ENCODE measurements at places on chromosomes 3 and 15.

DNA sequence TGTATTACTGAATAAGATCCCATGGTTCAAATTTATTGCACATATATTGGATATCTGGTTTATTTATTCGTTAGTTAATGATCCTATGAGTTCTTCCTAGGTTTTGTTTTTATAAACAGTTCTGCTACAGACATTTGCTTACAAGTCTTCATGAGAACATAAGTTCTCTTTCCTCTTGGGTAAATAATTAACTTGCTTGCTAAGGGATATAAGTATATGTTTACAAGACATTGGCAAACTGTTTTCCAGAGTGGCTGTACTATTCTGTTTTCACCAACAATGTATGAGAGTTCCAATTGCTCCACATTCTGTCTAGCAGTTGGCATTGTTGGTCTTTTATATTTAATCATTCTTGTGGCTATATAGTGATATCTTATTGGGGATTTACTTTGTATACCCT, 341.8 kb upstream of the GBE1 start:
- DNase-seq, result no peak

- no peak for DNase-seq
These were observed 10.7 kb downstream of the COPB2 start for GRCh38 chr3:139378587-139379241.

DNA sequence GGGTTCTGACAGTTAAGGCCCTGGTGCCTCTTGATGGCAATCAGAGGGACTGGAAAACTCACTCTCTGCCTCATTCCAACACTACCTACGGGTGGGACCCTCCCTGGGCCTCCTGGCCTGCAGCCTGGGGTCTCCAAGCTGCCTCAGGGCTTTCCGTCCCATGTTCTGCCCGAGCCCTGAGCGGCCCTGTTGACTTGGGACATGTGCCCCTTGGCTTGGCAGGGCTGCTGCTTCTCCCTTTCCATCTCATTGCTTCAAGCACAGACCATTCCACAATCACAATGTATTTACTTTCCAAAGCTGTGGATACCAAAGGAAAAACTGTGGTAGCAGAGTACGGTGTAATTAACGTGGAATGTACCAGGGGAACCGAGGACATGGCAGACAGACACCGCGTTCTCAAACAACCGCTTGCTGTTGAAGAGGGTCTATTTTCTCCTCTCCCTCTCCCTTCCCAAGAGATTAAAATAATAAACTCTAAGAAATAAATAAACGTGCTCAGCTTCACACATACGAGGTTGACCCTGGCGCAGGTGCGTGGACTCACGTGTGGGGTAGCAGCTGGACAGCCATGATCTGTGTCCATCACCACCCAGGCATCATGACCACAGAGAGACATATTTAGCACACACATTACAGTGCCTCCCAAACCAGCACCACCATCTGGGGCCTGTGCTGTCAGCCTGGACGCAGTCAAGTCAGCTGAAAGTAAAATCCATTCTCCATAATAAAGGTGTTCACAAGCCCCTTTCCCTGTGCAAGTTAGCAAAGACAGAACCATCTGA, 172.0 kb downstream of the XXYLT1 start:
- DNase-seq, result no peak

DNA sequence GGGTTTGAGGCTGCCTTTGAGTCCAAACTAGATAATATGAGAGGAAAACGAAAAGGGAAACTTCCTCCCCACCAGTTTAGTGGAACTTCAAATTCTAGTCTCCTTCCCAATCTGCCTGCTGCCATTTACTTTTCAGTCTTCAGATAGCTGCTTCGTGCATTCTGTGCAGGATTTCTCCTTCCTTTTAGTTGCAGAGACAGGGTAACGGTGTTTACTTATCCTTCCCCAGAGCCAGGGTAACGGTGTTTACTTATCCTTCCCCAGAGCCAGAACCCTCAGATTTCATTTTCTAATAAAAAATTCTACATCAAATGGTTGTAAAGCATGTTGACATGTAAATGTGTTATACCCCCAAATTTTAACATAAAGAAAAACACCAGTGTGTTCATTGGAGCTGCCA, 282.6 kb downstream of the VPS13C start:
- no peak for DNase-seq

DNA sequence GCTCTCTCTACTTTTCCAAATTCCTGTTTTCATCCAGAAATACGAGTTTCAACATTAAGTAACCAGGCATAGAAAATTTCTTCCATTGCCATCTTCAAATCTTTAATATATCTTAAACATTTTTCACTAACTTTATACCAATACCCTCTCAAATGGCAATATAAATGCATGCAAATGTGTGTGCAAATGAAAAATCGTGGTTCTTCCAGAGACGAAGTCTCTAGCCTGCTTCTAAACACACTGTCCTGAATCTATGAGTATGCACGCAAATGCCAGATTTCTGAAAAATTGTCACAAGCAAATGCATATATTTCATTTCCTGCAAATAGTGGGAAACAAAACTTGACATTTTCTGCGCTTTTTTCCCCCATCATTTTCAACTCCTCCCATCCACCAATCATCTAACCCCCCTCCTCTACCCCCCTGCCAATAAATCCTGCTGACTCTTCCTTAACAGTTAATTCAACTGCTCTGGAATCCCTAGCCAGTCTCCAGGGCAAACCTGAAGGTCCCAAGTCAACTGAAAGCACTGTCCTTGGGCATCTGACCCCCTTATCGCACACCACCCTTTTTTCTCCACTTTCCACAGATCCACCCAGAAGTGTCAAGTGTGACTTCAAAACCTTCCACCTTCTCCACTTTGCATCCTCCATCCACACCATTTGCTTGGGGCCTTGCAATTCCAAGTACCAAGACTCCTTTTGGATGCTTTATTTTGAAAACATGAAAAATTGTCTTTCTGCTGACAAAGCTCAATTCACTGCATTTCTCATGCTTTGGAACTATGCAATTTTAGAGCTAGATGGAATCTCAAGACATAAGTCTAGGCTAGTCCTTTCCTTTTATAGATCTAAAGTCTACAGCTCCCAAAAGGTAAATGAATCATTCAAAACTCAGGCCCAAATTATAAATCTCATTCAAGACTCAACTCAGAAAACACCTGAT, 144.7 kb downstream of the OSBPL10 start:
- no peak for DNase-seq

- DNase-seq, result no peak
These were observed 8.2 kb upstream of the ATP13A3 start for GRCh38 chr3:194494951-194495374.

DNA sequence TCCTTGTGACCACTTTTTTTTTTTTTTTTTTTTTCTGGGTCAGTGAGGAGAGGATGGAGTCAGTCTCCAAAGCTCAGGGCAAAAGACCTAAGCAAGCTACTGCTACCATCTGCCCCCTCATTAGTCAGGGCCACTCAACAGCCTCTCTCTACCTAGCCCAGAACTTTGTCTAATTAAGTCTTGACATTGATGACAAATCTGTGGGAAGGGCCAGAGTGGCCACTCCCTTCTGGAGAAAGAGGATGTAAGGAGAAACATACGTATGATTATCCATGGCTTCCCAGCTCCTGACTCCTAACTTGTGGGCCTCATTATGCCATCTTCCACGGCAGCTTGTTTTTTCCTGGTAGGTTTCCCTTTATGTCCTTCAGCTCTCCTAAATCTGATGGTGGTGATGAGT, 37.9 kb downstream of the NR1I2 start:
- no peak for DNase-seq

DNA sequence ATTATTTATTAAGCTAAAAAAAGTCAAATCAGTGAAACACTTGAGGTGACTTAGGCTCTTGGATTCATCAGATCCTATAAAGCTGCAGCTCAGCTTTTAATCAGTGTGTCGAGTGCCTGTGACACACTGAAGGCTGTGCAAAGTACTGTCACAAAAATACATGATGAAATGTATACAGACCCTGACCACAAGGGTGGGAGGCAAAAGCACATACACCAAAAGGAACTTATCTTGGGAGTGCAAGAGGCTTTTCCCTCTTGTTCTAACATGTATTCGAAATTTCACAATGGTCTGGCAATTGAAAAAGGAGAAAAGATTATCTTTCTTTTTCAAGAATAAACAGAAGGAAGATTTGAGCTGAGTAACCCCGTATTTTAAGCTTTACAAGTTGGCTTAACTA, 35.9 kb downstream of the VGLL4 start:
- no peak for DNase-seq

DNA sequence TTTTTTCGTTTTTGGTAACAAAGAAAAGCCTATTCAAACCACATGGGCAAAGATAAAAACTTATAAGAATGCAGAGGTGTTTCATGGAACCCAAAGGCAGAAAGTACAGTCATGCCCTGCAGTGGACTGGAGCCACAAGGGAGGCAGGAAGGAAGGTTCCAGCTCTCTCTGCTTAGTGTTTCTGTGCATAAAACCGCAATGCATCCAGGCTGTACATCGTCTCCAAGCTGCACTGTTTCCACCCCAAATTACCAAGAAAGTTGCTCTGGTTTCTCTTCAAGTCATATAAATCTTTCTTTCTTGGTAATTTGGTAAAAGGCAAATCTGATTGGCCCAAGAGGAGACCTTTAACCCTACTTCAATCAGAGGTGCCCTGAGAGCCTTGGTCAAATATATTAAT, 15.8 kb downstream of the TRAT1 start:
- DNase-seq, result no peak

- no peak for DNase-seq
These were observed 2.3 kb downstream of the PHLDB2 start for GRCh38 chr3:111861391-111861790.

DNA sequence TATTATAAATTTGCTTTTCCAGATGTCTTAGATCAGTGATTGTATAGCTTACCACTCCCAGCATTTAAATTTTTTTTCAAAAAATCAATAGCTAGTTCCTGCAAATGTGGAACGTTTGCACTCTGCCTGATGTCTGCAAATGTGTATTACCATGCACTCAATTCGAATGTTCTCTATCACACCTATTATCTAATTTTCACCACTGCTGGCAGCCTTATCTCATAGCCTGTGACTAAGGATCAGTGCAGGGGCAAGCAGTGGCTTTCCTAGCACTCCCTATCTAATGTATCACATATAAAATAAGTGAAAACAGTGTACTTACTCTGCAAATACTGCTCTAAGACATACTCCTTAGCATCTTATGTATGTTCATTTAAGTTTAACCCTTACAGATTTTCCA, 196.3 kb upstream of the PLSCR5 start:
- no peak for DNase-seq

GRCh38 chr15:69648775-69649735, 196.4 kb downstream of the RPLP1 start:
- no peak for DNase-seq

DNA sequence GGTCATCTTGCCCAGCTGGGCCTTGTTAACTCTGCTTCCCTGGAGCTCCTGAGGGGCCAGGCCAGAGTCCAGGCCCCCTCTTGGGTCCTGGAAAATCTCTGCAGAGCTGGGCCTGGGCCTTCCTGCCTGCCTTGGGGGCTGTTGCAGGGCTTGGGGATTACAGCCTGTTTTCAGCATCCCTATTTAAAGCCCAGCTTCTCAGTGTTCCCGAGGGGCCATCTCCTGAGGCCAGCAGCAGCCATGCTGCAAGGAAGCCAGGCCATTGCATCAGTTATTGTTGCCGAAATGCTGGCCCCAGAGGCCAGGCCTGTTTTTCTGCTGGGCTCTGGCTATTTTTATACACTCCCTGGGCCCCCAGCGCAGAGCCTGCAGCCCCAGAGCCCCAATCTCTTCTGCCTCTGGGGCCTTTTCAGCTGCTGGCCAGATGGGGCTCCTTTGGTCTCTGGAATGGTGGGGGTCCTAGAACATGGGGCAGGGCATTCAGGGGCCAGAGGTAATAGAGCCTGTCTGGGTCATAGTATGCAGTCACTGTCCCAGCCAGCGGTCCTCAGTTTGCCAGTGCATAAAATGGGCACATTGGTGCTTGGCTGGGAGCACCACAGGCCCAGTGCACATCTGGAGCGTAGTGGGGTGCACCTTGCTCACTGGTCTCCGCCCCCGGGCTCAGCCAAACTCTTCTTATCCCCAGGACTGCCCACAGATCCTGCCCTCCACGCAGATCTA, 28.5 kb downstream of the PLXNA1 start:
- no peak for DNase-seq

DNA sequence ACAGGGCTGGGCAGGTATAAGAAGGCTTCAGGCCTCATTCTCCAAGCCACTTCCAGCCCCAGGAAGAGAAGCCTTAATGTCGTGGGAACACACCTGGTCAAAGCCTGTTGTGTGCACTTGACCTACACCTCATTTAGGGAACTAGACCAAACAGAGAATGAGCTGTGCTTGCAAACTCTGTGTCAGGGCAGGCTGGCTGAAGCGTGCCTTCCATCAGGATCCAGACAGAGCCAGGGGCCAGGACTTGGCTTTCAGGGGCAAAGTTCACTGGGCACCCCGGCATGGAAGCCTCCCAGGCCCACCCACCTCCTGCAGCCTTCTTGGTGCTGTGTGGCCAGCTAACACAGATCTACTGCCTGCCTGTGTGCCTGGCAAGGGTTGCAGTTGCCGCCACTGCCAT, 11.5 kb downstream of the RBPMS2 start:
- no peak for DNase-seq

DNA sequence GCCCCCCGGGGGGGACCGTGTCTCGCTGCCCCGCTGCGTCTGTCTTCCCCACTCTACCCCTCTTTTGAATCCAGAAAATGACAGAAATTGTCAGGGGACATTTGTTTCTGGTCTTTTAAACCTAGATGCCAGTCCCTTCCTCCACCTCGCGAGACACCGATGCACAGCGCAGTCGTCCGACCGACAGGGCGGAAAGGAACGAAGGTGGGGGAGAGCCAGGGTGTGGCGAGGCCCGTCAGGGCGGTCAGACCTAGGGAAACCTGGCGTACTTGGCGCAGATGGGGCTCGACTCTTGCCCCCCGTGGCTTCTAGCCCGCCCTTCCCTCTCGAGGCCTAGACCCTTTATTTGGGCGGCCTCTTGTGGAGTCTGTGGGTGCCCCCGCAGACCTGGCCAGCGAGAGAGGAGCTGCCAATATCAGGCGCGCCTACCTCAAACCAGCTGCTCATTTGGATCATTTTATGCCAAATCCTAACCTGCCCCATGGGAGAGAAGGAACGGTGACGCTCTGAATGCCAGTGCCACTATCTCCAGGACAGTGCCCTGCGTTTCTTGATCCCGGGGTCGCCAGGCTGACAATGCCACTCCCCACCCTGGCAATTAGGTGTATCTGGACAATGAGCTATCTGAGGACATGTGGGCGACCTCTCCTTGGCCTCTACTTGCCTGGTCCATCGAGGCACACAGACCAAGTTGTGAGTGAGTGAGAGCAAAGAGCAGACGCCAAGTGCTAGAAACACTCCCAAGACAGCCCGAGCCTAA, 500 bp upstream of the RAB6B start:
- no peak for DNase-seq

DNA sequence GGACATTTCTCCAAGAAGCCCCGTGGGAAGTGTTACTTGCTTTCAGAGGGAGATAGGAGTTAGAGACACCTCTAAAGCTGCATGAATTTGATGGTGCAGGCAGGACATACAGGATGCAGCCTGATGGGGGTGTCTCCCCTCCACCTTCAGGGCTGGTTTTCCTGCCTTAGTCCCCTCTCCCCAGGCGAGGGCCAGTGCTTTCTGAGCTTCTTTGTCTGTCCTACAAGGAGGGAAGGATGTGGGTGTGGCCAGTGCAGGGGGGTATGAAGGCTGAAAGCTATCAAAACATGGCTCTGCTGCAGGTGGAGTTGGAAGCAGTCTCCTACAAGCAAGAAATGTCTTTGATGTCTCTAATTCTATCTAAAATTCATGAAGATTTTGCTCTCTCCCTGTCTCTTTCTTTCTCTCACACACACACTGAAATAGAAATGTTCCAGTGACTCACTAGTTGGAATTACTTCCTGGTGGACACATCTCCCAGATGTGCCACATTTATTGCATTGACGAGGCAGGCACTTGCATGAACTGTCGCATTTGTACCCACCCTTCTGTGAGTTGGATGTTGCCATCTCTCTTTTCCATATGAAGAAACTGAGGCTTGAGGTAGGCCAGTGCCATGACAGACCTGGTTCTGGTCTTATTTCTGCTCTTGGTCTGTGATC, 13.9 kb upstream of the PODXL2 start:
- DNase-seq, result no peak

All from stimulated activated CD8-positive, alpha-beta memory T cell treated with anti-CD3 and anti-CD28 coated beads, Interleukin-4, amount 100 ng/mL, for 1 hour (primary cell).